ENCODE measurements at places on chromosomes 5 and 9.

GRCh38 chr5:95414451-95414850 is 23.3 kb downstream of the FAM81B start:
- DNase-seq: no peak

- peak; percentile 75 for DNase-seq
These were observed 44.5 kb upstream of the STK32A start for GRCh38 chr5:147190331-147190730.

- DNase-seq: no peak
These were observed 2318.6 kb upstream of the ACO1 start for GRCh38 chr9:30065888-30066287.

DNA sequence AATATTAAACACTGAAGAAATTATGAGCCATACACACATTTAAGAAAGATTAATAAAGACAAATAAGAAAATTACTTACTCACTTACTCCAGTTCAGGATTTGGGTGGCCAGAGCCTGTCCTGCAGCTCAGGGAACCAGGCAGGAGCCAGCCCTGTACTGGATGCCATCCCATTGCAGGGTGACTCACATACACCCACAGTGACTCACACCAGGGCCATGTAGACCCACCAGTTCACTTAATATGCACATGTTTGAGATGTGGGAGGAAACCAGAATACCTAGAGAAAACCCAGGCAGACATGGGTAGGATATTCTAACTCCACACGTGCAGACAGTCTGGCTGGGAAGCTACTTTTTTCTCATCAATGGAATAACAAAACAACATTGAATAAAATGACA is 49.6 kb upstream of the ADRB2 start:
- DNase-seq: no peak

DNA sequence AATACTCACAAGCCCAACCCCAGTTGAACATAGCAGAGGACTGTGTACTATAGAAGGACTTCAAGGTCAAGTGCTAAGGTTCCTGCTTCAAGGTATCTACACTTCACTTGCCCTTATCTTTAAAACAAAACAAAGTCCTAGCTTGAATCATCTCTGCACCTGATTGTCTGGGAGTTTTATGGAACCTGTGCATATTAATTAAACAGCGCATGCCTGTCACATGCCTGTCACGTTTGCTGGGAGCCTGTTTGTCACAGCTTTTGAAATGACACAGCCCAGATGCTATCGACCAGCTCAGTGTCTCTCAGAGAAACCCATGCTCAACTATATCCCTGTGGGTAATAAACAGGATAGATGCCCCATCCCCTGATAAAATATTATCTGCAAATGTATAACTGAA is 476.0 kb downstream of the ZSWIM6 start:
- DNase-seq: no peak

DNA sequence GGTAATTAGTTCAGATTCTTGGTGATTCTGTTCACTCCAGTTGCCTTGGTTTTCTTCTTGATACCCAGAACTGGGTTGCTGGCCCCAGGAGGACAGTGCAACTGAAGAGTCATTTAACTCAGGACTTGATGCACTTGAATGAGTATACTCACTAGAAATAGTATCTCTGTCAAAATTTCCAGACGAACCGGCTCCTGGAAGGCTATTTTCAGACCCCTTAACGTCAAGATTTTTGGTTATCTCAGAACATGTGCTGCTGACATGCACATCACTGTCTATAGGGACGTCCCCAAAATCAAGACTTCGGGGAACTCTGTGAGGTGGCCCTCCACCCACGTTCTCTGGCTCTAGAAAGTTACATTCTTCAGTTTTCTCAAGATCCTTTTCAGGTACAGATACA is 56.7 kb upstream of the PCA3 start:
- DNase-seq: no peak

- DNase-seq: no peak
These were observed 172.2 kb upstream of the MEF2C start for GRCh38 chr5:89055015-89055694.

GRCh38 chr5:73968729-73969128 is 342.7 kb downstream of the ARHGEF28 start:
- DNase-seq: no peak

DNA sequence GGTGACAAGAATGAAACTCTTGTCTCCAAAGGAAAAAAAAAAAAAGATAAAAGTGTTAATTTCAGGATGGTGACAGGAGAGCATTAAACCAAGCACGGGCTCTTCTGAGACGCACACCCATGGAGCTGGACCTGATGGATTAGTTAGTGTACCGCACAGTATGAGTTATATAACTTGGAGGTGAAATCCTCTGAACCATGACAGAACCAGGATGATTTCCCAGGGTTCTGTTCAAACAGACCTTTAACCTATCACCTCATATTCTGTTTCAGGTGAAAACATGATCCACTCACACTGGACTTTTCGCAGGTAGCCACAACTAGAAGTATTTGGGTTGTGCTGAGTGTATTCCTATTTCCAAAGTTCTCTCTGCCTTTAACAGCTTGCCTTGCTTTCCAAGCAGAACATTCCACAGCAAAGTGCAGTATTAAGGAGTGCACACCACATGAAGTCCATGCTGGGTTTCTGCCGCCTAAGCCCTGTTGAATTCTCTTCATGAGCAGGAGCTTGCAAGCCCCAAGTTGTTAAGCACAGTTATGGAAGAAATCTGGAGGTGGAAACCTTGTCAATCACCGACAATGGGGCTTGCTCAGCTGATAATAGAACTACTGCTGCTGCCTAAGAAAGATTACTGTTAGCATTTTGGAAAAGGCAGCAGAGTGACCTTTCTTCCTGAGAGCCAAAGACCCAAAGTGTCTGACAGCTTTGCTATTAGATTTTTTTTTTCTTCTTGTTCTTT is 461.7 kb downstream of the TLE1 start:
- DNase-seq: no peak

DNA sequence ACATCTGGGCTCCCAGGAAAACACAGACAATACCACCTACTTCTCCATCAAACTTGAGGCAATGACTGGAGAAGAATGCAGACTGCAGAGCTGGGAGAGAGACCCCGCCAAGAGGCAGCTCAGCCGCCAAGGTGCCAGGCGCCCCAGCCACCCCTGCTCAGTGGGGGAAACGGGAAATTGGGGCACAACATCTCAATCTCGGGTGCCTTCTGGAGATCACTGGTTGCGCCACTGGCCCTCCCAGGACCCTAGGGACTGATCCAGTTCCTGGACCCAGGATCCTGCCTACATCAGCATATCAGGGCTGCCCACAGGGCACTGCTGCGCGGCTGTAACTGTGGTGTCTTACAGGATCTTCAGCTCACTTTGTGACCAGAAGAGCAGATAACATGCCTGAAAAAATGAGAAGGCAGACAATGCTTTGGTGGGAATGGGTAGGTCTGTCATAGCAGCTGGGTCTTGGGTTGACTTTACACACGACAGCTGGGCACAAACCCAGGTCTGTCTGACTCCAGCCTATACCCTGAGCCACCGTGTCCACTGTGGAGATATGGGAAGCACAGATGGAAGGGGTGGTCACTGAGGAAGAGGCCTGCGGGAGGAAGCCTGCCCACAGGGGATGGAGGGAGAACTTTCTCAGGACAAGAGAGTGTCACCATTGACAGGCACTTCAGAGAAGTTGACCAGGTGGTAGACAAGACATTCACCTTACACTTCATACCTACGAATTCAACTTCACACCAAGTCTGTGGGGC is 135.2 kb upstream of the RAPGEF1 start:
- no peak for DNase-seq

DNA sequence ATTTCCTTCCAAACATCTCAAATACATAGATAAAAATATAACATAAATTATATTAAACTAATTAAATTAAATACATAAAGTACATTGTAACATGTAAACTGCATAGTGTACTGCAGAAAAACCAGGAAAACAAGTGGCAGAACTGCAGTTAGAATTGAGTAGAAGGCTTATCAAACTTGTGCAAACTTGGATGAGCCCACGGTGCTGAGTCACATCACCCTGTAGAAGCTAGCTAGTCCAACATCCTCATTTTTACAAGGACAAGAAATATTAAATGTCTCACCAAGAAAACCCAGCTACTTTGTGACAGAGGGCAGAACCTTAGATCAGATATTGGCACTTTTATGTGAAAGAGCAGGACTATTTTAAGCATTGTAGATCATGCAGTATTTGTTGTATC is 807.9 kb upstream of the NUDT12 start:
- no peak for DNase-seq

- no peak for DNase-seq
These were observed 156.6 kb upstream of the DMRT1 start for GRCh38 chr9:684941-685340.

DNA sequence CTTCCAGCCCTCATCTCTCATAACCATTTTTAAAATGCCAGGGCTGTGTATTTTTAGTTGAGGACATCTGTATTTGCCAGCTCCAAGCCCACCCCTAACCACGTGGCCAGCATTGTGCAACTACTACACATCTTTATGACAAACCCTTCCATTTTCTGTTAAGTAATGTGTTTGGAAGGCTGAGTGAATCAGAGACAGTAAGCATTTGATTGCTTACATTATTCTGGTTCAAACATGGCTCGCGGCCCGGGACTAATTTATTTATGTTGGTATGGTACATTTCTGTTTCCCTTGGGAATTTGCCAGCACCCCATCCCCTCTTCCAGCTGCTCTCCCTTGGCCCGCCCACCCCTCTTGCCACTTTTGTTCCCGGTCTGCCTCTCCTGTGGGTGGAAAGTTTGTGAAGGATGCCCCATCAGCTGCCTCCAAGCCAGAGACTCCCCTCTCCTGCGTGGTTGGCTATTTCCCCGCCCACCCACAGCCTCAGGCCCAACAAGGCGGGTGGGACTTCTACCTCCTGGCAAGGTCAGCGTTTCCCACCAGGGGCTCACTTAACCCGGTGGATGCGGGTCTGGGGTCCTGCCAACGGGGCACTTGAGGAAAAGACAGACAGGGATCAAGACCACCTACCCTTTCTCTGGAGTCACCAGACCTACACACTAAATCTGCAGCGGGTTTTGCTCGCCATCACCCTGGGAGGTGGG is 162.2 kb downstream of the HSD17B3 start:
- no peak for DNase-seq

DNA sequence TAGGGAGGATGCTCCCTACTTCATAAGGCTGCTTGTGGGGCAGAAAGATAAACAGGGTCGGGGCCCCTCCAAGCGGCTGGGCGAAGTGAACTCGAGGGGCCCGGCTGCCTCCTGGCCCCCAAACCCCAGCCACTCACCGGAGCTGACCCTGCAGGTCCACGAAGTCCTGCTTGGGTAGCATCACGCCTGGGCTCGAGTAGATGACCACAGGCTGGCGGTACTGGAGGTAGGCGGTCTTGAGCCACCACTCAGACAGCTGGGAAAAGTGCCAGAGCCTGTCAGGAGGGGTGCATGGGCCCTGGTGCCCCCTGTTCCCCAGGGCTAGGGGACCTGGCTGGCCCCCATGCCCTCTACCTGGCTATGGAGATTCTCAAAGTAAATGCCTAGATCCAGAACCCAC is 6.5 kb downstream of the CRAT start:
- no peak for DNase-seq

- no peak for DNase-seq
These were observed 157.7 kb upstream of the SLC24A2 start for GRCh38 chr9:19946441-19947109.

DNA sequence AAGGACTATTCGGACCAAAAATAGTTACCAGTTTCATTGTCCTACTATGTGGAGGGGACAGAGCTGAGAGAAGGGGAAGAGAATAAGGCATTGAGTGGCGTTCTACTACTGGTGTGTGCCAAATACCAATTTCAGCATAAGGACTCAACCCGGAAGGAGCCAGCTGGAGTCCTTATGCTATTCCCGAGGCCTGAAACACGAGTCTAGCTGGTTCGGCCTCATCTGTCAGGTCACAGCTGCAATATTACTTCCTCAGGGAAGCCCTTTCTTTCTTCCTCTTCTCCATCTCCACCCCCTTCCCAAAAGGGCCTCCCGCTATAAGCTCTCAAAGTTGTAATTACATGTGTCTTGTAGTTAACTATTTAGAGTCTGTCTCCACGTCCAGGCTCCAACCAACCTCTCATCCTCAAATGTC is 20.5 kb upstream of the FER start:
- no peak for DNase-seq

DNA sequence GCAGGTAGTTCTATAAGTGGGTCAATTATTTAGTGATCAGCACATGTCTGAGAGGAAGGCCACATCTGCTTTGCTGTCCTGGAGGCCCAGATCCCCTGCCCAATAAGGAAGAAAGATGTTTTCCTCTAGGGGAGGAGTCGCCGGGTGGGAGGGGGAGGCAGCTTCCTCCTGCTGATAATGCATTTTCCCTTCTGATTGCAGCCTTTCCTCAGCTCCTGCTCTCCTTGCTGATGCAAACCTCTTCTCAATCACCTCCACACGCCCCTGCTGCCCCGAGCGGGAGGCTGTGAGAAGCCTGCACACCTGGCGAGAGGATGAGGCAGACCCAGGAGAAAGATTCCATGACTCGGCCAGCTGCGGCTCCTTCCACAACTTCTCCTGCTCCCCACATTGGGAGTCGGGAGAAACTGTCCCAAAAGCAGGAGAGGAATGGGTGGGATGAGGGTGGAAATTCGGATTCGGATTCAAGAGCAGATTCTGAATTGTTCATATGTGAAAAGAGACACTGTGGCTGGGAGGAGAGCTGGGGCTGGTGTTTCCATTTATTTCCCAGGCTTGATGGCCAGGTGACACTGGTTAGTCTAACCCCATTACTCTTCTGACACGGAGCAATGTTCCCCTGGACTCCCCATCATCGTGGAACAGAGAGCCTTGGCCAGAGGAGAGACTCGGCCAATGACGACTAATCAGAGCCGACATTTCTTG is 6.8 kb upstream of the NTNG2 start:
- no peak for DNase-seq

GRCh38 chr5:54304040-54304439 is 6.3 kb downstream of the ARL15 start:
- DNase-seq: no peak

GRCh38 chr9:96158147-96158546 is 143.8 kb downstream of the HSD17B3 start:
- no peak for DNase-seq

GRCh38 chr5:151020304-151021110 is at the start of gene GPX3:
Gene GPX3 (plus strand): TSS chr5:151020591. CDS start chr5:151020655, 64 bp downstream.
- DNase-seq: peak; percentile 53

- DNase-seq: no peak
These were observed 29.9 kb downstream of the TENT4A start for GRCh38 chr5:6743161-6743560.

DNA sequence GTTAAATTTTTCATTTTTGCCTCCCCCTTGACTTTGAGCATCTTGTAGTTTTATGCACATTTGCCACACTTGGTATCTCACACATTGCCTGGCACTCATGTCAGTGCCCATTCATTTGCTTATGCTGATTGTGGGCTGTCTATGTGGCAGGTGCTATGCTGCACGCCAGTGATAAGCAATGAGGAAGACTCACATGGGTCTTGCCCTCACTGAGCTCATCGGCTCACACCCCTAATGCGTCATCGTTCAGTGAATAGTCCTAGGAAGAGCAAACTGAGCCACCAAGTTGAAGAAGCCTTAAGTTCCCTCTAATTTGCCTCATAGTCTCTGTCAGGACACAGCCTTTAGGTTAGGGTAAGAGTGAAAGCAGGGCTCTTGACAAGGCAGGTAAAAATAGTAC is 209.4 kb upstream of the IL12B start:
- DNase-seq: no peak

DNA sequence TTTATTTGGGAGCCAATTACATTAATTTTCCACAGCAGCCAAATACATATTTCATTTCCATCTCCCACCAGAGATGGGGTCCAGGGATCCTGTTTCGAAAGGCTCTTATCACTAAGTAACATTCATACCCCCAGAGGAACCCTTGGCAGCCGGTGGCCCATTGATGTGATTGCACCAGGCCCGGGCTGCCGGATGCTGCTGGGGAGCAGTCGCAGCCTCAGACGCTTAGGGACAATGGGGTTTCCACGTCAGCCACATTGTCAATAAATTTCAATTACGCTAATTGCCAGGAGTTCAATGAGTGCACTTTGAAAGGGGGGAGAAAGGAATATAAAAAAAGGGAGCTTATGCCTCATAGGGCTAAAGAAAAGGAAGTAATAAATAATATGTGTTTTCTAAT is 478.8 kb upstream of the ADAMTS16 start:
- no peak for DNase-seq
